C1 segment of cervical spinal cord (tissue), 14 donors: ENCODE measurements at places on chromosomes 16 and 17.
A peak's percentile ranks its signal among the peaks of the same experiment; 100 is the strongest.

- DNase-seq: no peak
These were observed 31.2 kb downstream of the LYRM9 start for GRCh38 chr17:27862004-27862403.

GRCh38 chr16:17744921-17745572 is 274.3 kb upstream of the XYLT1 start:
- no peak for DNase-seq

GRCh38 chr16:73268366-73268993 is 220.6 kb upstream of the ZFHX3 start:
- DNase-seq: peak; percentile 6

- DNase-seq: no peak
These were observed 11.1 kb downstream of the STXBP4 start for GRCh38 chr17:54979657-54980056.

- no peak for DNase-seq
These were observed 6.9 kb downstream of the WIPI1 start for GRCh38 chr17:68450391-68450790.

DNA sequence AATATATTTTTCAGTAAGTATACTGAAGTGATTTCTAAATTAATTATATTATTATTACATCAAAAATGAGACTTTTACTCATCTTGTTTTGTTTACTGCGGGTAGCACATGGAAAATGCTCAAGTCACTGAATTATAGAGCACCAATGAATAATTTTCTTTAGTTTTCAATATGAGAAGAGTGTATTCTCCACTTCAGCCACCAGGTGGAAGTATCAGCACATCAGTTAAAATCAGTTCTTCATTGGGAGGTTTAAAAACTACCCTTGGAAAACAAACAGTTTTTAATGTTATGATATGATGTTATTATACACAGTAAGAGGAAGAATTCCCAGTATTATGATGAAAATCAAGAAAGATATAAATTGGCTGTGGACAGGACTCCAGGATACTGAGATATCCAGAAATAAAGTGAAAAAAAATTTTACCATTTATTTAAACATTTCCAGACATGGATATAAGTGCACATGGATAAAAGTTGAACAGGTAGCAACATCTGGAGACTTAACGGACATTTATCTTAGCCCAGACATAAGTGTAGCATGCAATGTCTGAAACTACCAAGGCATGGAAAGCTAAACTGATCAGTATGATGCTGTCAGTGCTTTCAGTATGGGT is 467.3 kb downstream of the KCNJ2 start:
- no peak for DNase-seq
